ENCODE measurements at places on chromosomes 3 and 15.

DNA sequence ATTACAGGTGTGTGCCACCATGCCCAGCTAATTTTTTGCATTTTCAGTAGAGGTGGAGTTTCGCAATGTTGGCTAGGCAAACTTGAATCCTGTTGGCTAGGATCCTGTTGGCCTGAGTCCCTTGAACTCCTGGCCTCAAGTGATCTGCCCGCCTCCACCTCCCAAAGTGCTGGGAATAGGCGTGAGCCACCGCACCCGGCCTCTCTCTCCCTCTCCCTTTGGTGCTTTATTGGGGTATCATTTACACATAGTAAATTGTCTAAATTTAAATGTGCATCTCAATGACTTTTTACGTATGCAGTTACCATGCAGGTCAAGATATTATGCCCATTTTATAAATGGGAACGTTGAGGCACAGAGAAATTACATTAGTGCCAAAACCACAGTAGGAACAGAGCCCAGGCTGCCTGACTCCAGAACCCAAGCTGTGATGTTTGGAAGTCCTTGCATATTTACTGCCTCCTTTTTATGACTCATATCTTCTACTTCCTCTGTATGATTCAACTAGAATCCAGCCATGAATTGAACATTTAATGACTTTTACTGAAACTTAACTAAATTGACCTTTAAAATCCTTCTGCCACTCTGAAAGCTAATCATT is 34.0 kb upstream of the RPP14 start:
- DNase-seq, result no peak

DNA sequence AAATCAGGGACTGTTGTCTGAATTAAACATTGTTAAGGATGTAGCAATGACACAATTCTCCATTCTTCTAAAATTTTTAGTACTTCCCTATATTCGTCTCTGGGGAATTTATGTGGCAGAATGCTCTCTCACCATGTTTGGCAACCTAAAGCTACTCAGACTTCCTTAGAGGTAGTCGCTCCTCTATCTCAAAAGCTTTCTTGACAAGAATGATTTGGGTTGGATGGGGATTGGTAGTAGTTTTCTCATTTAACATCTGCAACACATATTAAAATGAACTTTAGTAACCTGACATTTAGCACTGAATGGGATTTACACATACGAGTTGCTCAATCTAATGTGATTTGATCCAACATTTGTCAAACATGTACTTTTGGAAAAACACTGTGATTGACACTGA is 233.3 kb downstream of the RBMS3 start:
- no peak for DNase-seq

GRCh38 chr3:168123201-168124176 is 27.8 kb upstream of the GOLIM4 start:
- DNase-seq, result no peak

GRCh38 chr3:34405159-34405558 is 606.7 kb downstream of the PDCD6IP start:
- DNase-seq, result no peak

DNA sequence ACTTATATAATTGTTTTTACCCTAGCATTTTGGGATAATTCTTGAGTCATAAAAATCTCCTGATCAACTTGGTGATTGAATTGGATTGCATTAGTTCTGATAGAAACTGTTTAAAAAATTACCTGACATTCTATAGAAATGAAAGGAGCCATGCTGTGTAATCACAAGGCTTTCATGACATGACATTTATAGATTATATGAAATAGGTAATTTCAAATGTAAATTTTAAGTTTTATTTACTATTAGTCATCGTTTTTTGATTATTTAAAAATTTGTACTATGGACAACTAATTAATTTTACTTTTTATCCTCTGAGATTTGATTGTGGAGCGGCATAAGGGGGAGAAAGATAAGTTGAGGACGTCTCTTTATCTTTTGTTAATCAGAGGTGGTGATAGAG is 12.3 kb upstream of the CHD2 start:
- no peak for DNase-seq

GRCh38 chr15:67116742-67117141 is 51.3 kb downstream of the SMAD3 start:
- no peak for DNase-seq

GRCh38 chr3:127792541-127793292 is 29.6 kb downstream of the MGLL start:
- peak; percentile 46 for DNase-seq
